ENCODE measurements at places on chromosomes 13 and 19.
A peak's percentile ranks its signal among the peaks of the same experiment; 100 is the strongest.

- no peak for DNase-seq
Observed at GRCh38 chr19:29623726-29624488, 17.8 kb downstream of the POP4 start.

GRCh38 chr19:3420244-3420755 is 53.9 kb downstream of the NFIC start:
- DNase-seq: no peak

- no peak for DNase-seq
Observed at GRCh38 chr13:80483157-80483556, 142.2 kb upstream of the SPRY2 start.

- DNase-seq: peak; percentile 9
Observed at GRCh38 chr13:63741029-63741813, 2325.6 kb upstream of the PCDH20 start.

DNA sequence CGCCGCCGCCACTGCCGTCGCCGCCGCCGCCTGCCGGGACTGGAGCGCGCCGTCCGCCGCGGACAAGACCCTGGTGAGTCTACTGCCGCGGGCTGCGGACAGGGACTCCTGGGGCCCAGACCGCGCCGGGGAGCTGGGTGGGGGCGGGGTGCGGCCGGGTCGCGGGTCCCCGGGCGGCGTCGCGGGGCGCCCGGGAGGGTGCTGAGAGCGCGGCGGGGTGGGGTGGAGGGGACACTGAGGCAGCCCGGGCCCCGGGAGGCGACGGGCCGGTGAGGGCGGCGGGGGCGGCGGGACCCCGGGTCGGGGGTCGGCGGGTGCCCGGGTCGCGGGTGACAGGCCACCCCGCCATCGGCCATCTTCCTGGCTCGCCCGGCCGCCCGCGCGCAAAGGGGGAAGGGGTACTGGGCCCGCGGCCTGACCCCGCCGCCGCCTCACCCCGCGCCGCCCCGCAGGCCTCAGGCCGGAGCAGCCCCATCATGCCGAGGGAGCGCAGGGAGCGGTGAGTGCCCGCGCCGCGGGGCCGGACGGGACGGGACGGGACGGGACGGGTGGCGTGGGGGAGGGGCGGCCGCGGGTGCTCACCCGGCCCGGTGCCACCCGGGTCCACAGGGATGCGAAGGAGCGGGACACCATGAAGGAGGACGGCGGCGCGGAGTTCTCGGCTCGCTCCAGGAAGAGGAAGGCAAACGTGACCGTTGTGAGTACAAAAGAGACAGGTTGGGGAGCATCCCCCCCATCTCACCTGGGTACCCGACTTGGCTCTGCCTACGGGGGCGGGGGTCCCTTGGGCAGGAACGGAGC is 489 bp downstream of the CCNE1 start:
- DNase-seq: no peak

- no peak for DNase-seq
Observed at GRCh38 chr13:29435125-29435911, 160.2 kb downstream of the SLC7A1 start.

GRCh38 chr13:114143806-114144605 is 11.6 kb upstream of the RASA3 start:
- no peak for DNase-seq

DNA sequence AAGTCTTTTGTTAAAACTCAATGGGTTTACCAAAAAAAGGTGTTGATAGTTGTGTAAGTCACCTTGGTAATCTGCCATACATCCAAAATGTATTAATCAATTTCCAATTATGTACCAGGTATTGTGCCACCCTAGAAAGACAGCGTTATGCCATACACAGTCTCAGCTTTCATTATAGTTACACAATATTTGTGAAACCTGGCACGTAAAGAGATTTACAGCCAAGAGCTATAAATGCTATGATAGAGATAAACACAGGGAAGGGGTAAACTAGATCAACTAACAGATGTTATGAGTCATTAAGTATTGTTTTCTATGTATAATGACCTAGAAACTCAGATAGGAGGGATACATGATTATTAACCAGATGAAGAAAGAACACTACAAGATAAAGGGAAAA is 725.6 kb upstream of the SLITRK5 start:
- DNase-seq: no peak

- no peak for DNase-seq
Observed at GRCh38 chr13:75365724-75366173, 116.2 kb downstream of the TBC1D4 start.

DNA sequence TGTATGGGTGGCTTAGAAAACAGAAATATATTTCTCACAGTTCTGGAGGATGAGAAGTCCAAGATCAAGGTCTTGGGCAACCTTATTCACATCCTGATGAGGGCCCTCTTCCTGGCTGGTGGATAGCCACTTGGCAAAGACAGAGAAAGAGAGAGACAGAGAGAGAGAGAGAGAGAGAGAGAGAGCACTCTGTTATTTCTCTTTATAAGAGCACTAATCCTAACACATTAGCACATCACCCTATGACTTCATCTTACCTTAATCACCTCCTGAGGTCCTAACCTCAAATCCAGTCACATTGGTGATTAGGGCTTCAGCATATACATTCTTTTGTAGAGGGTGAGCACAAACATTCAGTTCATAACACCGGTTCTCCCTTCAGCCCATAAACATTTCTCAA is 430.3 kb downstream of the EFNB2 start:
- no peak for DNase-seq

DNA sequence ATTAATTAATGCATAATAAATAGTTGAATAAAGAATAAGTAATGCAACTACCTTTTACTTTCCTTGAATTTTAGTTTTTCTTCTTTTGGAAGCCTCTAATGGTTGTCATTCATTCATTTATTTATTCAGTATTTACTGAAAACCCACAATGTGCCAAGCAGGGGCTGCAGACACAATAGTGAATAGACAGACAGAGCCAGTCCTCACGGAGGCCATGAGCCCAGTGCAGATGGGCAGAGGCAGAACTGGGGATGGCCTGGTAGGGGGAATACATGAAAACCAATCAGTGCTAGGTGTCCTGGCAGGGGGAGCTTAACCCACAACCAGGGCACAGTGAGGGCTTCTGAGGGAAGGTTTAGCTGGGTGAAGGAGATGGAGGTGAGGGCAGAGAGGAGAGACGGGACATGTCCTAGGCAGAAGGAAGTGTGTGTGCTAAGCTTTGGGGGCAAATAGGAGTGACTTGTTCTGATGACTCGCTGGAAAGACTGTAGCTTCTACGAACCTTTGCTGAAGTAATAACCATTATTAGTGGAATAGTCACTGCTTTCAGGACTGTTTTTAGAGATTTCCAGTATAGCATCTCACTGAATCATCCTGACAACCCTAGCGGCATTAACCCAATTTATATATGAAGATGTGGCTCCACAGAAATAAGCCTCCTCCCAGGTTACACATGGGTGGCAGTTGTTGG is 55.9 kb downstream of the ERCC5 start:
- no peak for DNase-seq

GRCh38 chr13:30047154-30047874 is 196.9 kb upstream of the UBL3 start:
- no peak for DNase-seq

DNA sequence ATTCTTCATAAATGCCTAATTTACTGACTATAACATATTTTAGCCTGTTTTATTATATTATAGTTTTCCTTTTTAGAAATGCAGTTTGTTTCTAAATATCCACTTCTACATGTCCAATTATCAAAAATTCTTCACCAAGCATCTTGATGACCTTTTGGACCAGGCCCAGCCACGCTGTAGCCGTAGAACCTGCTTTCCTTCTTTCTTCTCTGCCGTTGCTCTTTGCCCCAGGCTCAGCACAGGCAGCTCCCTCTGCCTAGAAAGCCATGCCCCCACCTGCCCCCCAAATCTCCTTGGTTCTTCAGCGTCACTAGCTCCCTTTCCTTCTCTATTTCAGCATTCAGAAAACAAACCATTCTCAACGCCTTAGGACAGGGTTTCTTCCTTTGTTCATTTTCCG is 65.4 kb downstream of the ESD start:
- no peak for DNase-seq

Measured in Right ventricle myocardium superior (tissue), 1 donor.